ENCODE measurements at places on chromosomes 1 and 21.

DNA sequence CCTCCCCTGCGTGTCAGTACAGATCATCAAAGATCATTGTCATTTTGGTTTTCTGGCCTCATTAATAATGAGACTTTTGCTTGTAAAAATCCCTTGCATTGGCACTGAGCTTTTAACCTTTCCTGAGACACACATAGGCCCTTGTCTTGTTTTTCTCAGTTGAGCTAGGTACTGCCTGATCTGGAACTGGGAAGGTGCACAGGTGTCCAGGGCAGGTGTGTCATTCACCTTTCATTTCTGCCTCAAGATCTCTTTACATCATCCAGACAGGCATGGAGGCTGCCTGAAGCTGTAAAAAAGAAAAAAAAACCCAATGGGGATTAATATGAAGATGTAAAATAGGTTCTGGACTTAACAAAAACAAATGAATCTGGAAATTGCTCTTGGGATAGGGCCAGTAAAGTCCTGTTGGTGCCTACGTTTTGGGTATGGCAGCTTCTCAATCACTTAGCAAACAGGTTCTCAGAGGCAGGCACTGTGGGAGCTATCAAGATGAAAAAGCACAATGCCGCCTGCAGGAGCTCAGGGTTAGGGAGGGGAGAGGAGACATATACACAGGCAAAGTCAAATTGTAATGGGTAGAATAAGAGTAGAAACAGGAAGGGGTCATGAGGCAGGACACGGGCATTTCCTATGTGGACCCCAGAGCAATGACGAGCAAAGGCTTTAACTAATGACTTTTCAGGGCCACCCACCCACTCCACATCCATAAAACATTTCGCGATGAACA, 1.0 kb upstream of the KCNC4 start:
- DNase-seq, result no peak

DNA sequence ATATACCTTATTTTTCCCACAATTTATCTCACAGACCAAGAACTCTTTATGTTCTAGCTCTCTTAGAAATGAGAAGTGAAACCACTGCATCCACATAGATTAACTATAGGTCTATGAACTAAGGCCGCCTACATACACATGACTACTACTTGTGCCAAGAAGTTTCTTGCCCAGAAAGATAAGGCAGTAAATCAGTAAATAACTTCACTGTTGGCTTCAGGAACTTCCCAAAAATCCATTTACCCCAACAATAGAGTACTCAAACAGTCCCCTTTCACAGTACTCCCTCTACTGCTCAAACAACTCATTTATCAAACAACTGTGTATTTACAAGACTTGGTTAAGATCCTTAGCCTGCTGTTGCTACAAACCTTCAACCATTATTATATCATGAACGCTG, 96.5 kb downstream of the NME7 start:
- no peak for DNase-seq

DNA sequence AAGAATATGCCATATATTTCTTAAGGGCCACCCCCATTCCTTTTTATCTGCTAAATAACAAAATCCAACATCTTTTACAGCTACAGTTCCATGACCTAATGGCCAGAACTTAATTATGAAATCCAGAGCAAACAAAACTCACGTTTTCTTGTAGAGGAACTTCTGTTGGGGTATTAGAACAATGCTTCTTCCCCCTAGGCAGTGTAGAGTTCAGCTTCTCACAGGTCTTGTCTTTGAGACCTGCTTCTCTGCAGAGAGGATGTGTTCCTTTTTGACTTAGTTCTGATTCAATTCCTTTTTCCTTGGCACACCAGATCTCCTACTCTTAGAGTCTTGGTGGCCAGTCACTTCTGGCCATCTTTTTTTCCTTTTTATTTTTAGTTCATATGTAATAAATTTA, 22.2 kb downstream of the VAV3 start:
- DNase-seq, result no peak

- peak; percentile 84 for DNase-seq
These were observed 34.8 kb downstream of the CHAF1B start for GRCh38 chr21:36419996-36420395.

DNA sequence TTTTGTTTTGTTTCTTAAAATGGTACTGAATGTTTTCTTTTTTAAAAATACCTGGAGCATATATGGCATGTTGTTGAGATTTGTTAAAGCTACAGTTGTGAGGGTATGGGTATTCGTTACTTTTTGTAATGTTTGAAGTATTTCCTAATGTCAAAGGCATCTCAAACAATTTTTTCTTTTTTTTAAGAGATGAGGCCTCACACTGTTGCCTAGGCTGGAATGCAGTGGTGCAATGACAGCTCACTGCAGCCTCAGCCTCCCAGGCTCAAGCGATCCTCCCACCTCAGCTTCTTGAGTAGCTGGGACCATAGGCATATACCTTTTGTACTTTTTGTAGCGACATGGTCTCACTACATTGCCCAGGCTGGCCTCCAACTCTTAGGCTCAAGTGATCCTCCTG, 16.1 kb downstream of the CLCN6 start:
- DNase-seq, result no peak

- no peak for DNase-seq
These were observed 3.2 kb downstream of the TMCC2 start for GRCh38 chr1:205230982-205231381.

DNA sequence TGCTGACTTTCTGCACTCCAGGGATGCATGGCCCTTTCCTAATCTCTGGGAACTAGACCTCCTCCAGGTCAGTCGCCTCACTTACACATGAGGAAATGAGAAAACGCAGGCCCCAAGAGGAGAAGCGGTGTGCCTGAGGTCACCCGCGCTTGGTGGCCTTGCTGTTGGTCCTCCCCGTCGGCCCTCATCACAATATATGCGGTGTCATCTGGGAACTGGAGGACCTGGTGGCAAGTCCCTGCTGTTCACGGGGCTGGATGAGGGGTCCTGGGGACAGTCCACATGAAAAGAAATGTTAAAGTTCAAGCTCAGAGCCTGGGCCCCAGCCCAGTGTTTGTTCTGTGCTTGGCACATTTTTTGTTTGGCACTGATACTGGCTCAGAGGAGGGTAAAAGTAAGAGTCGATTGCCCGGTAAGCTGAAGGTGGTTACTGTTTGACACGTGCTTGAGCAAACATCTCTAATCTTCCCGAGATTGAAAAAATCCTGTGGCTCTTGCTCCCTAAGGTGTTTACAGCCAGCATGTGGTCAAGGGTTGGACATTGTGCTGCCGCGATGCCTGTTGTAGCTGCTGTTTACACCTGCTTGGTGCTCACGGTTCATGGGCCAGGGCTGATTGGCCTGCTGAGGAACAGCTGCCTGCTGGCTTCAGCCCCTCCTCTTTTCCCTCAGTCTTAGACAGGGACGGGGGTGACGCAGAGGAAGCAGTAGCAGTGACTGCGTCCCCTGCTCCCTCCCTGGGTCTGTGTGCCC, 5.2 kb downstream of the COQ8A start:
- no peak for DNase-seq

DNA sequence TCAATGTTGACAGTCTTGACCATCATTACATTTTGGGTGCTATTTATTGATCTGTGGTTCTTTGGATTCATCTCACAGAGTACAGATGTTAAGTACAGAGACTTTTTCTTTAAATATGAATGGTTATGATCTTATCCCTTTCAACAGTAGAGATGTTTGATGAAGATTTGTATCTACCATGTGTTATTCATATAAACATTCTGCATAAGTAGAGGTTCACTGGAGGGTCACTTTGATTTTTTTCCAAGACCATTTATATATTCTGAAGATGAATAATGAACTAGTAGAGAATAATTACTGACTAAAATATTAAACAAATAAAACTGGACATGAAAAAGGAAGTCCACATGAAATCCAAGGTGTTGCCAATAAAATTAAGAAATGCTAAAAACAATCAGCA, 28.6 kb upstream of the HUNK start:
- no peak for DNase-seq

DNA sequence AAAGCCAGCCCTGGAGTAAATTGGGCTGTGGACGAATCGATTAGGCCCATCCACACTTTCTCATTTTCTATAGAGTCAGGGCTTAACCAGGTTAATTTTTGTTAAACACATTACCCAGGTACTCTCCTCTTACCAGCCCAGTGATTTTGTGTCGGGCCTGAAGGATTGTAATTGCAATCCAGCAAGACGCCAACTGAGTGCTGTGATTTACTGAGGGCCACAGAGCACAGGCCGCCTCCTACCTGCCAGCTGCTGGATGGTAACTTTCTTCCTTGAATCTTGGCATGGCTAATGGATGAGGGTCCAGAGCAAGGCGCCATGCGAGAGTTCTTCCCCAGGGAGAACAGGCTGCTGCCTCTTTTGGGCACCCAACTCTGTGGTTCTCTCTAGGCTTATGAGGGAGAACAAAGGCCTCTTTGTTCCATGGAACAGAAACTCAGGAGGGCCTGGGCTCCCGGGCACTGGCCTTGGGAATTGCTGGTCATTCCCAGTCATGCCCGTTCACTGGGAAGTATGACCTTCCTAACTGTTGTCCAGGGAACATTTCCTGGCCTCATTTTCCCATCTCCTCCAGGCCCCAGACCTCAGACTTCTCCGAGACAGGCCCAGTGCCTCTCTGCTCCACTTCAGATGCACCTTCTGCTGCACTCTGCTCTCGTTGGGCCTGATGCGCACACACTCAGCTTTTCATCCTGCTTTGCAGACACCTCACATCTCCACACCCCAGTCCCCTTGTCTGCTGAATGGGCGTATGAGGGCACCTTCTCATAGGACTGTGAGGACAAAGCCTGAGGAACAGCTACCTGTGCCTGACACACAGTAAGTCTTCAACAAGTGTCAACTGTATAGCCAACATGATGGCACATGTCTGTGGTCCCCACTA, 57.3 kb downstream of the SYF2 start:
- DNase-seq, result no peak

DNA sequence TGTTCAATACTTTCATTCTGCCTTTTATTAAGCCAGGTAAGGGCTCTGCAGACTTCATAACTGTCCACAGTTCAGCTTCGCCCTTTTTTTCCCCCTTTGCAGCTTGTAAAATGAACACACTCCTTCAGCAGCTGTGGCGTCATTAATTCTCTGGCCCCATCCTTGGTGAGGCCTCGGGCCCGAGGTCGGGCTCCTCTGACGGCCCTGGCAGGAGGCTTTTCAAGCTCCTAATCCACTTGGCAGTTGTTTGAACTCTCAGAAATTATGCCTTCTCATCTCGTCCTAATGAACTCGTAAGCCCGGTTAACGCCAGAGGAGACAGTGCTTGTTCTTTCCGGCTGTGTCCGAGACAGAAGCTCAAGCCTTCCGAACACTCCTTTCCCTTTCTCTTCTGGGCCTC, 18.1 kb upstream of the EPHA8 start:
- DNase-seq, result no peak

GRCh38 chr1:56821462-56821797, 2.2 kb upstream of the FYB2 start:
- no peak for DNase-seq

All from nephron progenitor cell (in vitro differentiated cells).